ENCODE measurements at places on chromosomes 11 and 22.

DNA sequence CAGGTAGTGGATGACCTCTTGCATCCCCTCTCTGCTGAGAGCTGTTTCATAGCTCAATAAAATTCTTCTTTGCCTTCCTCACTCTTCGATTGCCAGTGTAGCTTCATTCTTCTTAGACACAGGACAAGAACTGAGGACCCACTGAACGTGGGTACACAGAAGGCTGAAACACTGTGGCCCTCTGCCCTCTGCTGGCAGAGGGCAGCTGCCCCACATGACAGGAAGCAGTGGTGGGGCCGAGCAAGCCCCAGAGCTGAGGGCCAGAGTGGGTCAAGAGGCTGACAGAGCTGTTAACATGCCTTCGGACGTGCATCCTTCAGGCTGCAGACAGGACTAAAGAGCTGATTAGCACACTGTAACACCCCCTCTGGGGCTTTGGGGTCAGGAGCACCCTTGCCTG, 15.6 kb downstream of the SMC1B start:
- peak; percentile 22 for DNase-seq

GRCh38 chr11:2870460-2870859, 15.1 kb downstream of the CDKN1C start:
- DNase-seq: no peak

- DNase-seq: peak; percentile 1
Observed at GRCh38 chr11:57527056-57527631, 3.4 kb downstream of the TIMM10 start.

- peak; percentile 44 for DNase-seq
Observed at GRCh38 chr22:33921525-33922348, 1.5 kb upstream of the LARGE1 start.

GRCh38 chr11:19391652-19392051, 150.9 kb upstream of the E2F8 start:
- DNase-seq: no peak
